Keratinocyte (primary cell): ENCODE measurements at places on chromosomes 4 and X.

- H3K27ac ChIP-seq, result no peak overlapping the region
- H3K4me1 ChIP-seq, result peaks cover 9% of the 10 kb centered on the region
- H3K4me3 ChIP-seq, result no peak overlapping the region
- H3K27me3 ChIP-seq, result no peaks in the 10 kb centered on the region
- no peaks in the 10 kb centered on the region for H3K36me3 ChIP-seq
Observed at GRCh38 chr4:186852073-186852420, 128.4 kb upstream of the FAT1 start.

DNA sequence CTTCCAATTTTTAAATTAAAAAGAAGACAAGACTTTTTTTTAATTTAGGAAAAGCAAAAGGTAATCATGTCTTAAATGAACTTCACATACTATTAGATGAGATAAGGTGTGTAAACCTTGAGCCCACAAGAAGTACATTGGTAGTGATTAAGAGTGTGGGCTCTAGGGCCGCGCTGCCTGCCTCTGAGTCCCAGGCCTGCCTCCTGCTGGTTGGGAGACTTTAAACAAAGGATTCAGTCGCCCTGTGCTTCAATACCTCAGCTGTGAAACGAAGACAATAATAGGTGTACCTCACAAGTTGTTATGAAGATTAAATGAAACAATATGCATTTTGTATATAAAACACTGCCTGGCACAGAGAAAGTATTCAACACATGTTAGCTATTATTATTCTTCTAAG, 95.9 kb upstream of the MYOZ2 start:
- no peaks in the 10 kb centered on the region for H3K27me3 ChIP-seq
- H3K4me3 ChIP-seq, result no peak overlapping the region
- peaks cover 13% of the 10 kb centered on the region for H3K4me1 ChIP-seq
- no peak overlapping the region for H3K27ac ChIP-seq
- no peaks in the 10 kb centered on the region for H3K36me3 ChIP-seq

DNA sequence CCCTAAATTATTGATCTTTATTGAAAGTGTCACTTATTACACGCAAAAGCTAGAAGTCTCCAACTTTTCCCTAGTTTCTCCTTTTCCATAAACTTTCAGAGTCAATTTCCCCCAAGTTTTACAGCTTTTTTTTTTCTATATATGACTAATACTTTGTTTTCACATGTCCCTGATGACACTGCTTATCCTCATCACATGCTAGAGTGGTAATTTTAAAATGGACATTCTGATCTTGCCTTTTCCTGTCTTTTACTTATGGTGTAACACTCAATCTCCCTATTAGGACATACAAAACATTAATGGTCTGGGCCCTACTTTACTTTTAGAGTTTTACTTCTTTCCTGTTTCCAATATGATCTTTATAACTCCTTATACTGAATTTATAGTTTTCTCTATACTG, 112.6 kb downstream of the ANK2 start:
- no peak overlapping the region for H3K27ac ChIP-seq
- no peaks in the 10 kb centered on the region for H3K27me3 ChIP-seq
- H3K36me3 ChIP-seq, result no peaks in the 10 kb centered on the region
- no peaks in the 10 kb centered on the region for H3K4me1 ChIP-seq

- H3K4me3 ChIP-seq, result no peak overlapping the region
- H3K4me1 ChIP-seq, result no peaks in the 10 kb centered on the region
- no peak overlapping the region for H3K27ac ChIP-seq
- no peak for DNase-seq
Observed at GRCh38 chrX:30690330-30690729, 37.1 kb downstream of the GK start.

DNA sequence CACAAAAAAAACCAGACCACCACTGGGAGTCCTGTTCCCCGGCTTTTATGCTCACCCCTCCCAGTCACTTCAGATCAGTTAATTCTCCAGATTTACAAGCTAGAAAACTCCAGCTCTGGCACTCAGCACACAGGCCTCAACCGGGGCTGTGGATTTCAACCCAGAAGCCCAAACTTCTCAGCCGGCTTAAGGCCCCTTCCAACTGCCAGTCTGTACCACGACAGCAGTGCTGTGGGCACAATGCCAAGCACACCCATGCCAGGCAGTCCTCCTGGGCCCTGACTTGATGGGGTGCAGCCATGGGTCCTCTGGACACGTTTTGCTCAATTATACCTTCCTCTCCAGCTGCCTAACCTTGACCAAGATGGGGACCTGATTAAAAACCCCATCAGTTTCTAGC, 12.2 kb downstream of the SOD3 start:
- no peaks in the 10 kb centered on the region for H3K27me3 ChIP-seq
- H3K4me1 ChIP-seq, result peaks cover 12% of the 10 kb centered on the region
- no peak for DNase-seq
- no peaks in the 10 kb centered on the region for H3K36me3 ChIP-seq
